ENCODE measurements at places on chromosomes 1 and 21.

DNA sequence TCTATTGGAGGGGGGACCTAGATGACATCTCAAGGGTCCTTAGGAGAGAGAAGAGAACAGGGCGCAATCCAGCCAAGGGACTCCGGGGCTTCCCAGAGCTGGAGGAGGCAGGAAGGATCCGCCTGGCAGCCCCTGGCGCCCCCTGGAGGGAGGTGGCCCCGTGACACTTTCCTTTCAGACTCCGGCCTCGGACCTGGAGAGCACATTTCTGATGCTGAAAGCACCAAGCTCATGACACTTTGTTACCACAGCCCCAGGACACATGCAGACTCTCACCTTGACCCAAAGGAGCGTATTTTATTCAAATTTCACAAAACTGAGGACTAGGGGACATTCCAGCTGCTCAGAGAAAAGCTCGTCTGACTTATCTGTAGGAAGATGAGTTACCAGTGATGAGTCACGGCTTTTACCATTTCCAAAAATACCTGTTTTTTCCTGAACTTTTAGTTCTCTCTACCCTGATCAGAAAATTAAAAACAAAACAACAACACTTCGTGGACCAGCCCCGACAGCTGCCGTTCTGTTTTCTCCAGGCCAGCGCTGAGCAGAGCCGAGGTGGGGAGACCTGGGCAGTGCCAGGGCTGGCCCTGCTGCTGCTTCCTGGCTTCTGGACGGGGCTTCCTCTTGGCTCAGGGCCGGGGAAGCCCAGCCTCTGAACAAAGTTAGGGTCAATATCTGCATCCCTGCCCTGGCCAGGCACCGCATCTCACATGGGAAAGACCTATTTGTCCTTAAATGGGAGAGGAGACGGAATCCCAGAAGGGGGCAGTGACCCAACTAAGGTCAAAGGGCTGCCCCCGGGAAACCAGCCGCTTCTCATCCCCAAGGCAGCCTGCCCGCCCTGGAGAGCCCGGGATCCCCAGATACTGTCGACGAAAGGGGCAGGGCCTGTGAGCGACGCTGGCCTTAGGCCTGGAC lies 21.6 kb upstream of the POFUT2 start:
- DNase-seq, result peak; percentile 36

DNA sequence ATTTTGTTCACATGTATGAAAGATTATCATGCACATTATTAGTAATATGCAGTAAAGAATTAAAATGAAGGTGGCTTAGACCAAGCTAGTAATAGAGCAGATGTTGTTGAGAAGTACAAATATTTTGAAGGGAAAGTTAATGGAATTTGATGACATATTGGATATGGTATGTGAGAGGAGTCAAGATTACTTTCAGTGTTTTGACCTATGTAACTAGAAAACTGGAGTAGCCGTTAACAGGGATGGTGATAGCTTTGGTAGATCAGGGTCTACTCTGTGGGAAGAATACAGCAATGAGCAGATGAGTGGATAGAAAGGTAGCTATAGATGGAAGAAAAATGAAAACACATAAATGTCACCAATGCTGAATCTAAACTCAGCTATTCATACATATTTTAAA lies 163.2 kb upstream of the LRRC7 start:
- no peak for DNase-seq

- no peak for DNase-seq
Measured at GRCh38 chr1:100438789-100439188, 86.5 kb downstream of the CDC14A start.

- DNase-seq, result no peak
Measured at GRCh38 chr1:111203681-111204200, 3.3 kb upstream of the DENND2D start.

- no peak for DNase-seq
Measured at GRCh38 chr1:73026114-73026513, 743.8 kb upstream of the NEGR1 start.

DNA sequence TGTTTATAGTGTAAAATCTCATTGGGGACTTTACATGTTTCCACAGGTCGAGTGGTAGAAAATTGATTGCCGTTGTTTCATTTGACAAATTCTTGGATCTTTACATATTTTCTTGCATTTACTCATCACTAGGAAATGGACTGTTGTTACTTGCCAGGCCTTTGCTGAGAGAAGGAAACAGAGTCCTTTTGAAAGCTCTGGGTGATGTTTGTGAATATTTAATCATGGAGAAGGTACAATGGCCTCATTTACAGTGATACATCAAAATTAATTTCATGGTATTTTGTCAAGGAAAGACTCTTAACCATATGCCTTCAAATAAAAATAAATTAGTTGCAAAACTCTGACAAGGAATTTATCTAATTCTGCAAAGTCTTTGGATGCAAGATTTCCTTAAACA lies 198.0 kb downstream of the GRIK1 start:
- DNase-seq, result no peak

DNA sequence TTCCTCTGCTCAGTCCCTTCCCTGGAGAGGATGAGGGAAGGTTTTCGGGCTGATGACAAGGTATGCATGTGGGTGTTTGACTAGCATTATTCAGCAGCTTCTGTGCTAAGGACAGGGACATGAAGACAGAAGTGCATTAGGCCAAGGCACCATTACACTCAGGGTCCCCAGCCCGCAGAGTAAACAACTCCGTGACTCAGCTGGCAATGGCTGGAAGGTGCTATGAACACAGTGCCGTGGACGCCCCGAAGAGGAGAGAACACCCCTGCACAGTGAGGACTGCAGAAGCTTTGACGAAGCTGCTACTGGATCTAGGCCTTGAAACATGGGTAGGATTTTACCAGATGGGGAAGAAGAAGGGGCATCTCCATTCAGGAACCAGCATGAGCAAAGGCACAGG lies 13.7 kb upstream of the EPS8L3 start:
- no peak for DNase-seq

DNA sequence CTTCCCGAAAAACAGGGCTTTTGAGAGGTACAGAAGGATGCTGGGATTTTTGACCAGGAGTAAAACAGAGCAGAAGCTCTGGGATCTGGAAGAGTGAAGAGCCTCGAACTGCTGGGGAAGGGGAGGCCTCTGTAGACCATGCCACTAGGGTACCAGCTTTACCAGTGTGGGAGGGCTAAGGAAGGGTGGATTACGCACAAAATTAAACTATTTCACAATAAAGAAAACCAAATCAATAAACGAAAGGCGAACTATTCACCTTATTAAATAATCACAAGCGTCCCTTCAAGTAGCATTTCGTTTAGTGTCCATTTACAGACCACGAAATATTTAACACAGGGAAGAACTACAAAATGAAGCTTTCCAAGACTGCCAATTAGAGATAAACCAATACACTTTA lies 723 bp downstream of the CZIB start:
- no peak for DNase-seq

GRCh38 chr1:3978990-3979325 lies 78.9 kb upstream of the C1orf174 start:
- DNase-seq, result no peak

DNA sequence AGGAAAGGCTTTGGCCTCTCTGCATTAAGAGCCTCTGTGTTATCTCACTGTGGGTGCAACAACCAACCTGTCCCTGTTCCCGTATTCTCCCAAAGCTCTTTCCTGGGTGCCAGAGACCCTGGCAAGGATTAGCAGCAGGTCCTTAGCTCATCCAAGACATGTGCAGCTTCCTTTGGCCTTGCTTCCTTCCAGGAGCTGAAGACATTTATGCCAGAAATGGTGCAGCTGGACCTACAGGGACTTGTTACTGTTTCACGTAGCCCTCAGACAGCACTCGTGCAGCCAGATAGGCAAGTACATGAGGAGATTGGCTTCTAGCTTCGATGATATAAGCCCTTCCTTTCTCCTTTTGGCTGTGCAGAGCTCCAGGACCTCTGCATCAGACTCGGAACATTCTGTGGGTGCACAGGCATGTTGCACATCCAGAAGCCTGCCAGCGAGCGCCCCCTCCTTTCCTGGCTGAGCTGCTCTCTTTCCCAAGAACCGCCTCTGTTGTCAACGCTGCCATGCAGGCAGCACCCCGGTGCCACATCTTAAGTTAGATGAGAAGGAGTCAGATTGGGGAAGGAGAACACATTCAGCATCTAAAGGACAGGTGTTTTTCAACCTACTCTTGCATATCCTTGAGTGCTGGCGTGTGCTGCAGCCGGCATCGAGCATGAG lies 284.5 kb upstream of the PLXNA2 start:
- no peak for DNase-seq

- no peak for DNase-seq
Measured at GRCh38 chr1:162502928-162503327, 5.3 kb downstream of the UHMK1 start.

GRCh38 chr1:30321246-30321910 lies 402.0 kb downstream of the MATN1 start:
- no peak for DNase-seq

DNA sequence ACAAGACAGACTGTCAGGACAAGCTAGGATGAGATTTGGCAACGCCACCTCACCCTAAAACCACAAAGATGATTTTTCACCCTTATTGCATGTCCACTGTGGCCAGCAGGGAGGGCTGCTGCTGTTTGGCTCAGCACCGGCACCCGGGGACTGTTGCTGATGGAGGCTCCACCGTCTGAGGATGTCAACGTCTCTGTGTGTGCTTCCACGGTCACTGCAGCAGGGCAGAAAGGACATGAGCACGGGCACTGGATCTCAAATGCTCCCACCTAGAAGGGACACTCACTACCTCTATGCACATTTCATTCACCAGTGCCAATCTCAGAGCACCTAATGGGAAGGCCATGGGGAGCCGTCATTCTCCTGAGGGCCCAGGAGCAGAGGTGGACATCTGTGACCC lies 599.6 kb downstream of the PTPRU start:
- DNase-seq, result no peak

GRCh38 chr1:115976921-115977498 lies 697 bp downstream of the SLC22A15 start:
- peak; percentile 9 for DNase-seq

DNA sequence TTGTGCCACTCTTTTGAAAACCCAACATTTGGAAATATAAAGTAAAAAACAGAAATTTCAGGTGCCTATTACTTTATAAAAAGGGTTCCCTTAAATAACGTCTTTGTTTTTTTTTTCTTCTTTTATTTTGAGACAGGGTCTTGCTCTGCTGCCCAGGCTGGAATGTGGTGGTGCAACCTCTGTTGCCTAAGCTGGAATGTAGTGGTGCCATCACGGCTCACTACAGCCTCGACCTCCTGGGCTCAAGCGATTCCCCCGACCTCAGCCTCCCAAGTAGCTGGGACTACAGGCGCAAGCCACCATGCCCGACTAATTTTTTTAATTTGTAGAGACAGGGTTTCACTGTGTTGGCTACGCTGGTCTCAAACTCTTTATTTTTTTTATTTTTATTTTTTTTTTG lies 110.2 kb upstream of the HNRNPU start:
- no peak for DNase-seq

- no peak for DNase-seq
Measured at GRCh38 chr1:89462250-89462649, 62.4 kb upstream of the LRRC8B start.

DNA sequence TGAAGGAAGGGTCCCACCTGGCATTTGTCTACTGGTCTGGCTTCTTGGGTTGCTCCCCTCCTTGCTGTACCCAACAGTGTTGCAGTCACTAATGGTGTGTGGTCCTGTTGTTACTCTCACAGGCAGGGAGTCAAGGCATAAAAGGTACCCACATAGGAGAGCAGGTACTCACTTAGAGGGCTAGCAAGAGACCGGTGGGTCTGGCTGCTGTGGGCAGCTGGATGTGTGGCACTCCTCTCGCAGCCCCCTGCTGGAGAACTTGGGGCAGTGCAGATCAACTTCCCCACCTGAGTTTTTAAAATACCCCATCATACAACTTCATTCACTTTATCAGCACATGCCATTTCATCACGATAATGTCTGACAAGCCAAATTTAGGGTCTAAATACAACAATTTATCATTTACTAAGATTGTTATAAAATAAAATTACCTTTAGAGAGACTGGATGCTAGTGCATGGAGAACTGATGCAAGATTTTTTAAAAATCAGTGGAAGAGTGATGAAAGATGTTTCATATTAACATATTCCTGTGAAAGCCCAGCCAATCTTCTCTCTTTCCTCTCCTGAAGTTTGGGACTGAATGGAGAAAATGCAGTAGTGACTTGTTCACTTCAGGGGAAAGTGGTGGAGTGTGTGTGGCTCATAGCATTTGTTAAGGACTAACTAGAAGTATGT lies 42.8 kb downstream of the ACP6 start:
- peak; percentile 36 for DNase-seq

- peak; percentile 78 for DNase-seq
Measured at GRCh38 chr1:204565617-204566582, 49.7 kb downstream of the MDM4 start.

DNA sequence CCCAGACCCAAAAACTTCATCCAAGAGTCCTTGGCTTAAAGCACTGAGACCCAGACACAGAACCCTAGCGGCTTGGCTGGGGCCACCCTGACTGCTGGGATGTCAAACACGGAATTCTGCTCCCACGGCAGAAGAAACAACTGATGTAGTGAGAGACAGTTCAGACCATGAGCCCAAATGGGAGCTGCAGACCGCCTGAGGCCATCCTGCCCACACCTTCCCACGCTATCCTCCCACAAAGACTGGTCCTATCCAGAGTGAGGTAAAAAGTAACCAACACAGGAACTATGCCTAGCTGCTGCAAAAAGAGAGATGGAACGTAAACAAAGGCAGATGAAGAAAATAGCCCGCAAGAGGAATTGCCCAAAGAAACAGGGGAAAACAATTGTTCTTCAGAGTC lies 203.3 kb downstream of the PTPRU start:
- DNase-seq, result no peak

DNA sequence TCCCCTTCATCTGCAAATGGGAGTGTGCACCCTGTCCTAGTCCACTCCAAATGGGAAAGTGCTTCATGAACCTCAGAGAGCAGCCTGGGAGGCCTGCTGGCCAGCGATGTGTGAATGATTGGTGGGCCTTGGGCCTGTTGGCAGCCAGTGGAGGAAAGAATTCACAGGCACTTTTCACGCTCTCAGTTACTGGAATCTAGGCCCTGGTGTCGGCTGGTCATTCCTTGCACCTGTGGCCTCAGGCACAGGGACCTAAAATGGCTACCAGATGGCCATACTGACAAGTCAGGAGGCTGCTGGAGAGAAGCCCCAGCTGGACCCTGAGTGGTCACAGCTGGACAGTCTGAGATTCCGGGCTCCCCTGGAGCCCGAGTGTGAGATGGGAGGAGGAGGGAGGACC lies 18.4 kb upstream of the EDN2 start:
- no peak for DNase-seq

DNA sequence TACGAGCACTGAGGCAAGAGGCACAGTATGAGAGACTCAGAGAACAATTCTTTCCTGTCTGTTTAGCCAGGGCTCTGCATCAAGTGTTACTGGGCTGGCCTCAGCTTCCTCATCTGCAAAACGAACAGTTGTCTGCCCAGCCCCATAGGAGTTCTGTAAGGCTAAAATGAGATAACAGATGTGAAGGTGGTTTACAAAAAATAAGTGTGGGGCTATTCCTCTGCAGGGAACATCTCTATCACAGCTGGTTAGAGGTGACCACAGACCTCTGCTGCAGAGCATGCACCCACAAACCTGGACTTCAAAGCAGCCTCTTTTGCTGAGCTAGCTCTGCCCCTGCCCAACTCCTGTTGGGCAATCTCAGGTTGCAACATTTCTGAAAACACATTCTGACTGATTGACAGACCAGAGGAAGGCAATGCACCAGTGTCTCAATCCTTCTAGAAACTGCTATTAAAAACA lies 10.5 kb upstream of the OLIG1 start:
- DNase-seq, result no peak
